CD4-positive, alpha-beta T cell treated with Interleukin-10 for 1 hour (primary cell): ENCODE measurements at places on chromosomes 12 and 14.

- DNase-seq: no peak
Measured at GRCh38 chr12:112932485-112933128, 5.7 kb upstream of the OAS3 start.

DNA sequence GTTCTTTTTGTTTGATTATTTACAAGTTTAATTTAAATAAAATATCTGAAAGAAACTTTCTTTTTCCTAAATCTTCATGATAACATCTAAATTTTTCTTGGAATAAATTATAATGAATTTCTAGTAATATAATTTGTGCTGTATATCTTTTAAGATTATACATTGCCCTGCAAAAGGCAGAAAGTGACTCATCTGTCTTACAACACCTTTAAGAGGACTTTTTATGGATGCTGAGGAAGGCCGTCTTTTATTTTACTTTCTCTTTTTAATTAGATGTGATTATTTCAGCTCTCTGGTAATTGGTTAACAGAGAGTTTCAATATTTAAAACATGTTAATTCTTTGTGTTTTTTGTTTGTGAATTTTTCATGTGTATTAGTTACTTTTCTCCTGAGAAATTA lies 598.4 kb downstream of the RPL10L start:
- no peak for DNase-seq

- no peak for DNase-seq
Measured at GRCh38 chr14:74843653-74844052, 32.3 kb downstream of the PROX2 start.

DNA sequence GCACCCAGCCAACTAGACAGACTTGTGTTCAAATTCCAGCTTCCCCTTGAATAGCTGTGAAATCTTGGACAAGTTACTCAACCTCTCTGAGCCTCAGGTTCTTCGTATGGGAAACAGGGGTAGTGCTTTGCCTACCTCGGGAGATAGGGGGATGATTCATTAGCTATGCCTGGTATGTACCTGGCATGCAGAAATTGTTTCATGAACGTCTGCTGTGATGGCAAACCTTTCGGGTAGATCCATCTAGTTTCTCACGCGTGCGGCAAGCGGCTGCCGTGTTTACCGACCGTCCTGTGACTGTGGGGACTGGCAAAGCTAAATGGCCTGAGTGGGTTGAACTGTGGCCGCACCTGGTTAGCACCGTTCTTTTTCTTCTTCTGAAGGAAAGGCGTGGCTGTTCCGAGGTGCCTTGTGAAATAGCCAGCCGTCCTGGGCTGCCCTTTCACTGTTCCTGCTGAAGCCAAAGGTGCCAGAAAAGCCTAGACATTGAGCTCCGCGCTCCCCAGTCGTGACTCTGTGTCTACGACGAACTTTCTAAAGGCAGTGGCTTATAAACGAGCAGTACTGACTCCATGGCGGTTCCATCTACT lies 40.6 kb upstream of the MED13L start:
- no peak for DNase-seq

DNA sequence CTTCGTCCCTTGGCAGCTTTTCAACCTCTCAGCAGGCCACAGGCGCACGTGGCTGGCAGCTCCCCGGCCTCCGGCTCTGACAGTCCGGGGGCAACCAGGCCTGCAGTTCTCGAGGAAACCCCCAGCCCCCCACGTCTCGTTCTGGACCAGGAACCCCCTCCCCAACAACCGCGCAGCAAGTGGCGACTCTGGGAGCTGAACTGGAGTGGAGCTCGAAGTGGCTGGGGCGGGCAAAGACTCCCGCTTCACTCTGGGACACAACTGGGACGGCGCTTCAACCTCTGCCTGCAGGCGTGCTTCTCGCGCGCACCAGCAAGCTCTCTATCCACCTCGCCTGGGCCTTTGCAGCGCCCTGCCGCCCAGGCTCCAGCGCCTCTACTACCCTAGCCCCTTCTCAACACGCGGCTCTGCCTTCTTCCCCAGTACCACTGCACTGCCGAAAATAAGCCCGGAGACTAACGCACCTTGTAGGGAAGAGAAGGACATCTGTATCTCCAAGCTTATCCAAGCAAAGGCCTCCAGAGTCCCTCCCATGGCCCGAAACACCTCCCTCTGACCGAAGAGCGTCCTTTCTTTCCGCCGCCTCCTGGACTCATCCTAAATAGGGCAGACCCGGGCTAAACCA lies 2.4 kb upstream of the NKX2-1 start:
- DNase-seq: no peak
